Skin of body (tissue), 3 donors: ENCODE measurements at places on chromosomes 1 and 21. TPM values are rescaled to one million over a fixed set of nuclear protein-coding genes. Genes with fewer than 3 reads are reported as not detected.

- DNase-seq, result no peak
Measured at GRCh38 chr1:22142315-22143064, 407 bp downstream of the WNT4 start.

- DNase-seq, result no peak
Measured at GRCh38 chr1:15186846-15187151, 33.3 kb downstream of the TMEM51 start.

- DNase-seq, result no peak
Measured at GRCh38 chr21:41768437-41769042, 1.7 kb upstream of the RIPK4 start.

- DNase-seq, result no peak
Measured at GRCh38 chr1:198495631-198496030, 44.8 kb downstream of the ATP6V1G3 start.

GRCh38 chr1:99850459-99851291, 514 bp downstream of the AGL start:
- no peak for DNase-seq

DNA sequence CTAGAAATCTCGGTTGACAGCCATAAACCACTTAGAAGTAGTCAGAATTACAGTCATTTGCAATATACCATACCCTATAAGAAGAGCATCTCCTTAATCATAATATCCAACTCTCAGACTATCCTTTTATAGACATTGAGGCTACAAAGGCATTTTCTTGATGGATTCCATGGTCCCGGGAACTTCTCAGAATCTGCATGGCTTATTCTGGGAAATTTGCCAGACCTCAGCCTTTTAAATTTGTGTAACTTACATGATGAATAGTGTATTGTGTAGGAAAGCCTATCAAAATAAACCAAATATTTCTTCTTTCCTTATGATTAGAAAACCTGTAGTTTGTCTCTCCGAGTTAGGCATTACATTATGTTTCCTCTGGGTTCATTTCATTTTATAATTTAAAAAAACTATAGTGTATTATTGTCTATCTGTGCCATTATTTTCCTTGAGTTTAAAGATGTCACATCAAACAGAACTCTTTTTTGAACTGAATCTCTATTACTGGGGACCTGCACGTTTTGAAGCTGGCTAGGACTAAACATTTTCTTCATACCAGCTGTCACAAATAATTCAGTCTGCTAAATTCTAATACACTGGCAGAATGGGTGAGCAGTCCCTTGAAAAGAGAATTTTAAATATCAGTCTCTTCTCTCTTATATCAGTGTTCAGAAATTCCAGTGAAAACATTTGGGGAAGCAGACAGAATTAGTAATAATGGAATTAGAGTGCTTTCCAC, 102.9 kb downstream of the GABPA start:
- no peak for DNase-seq

DNA sequence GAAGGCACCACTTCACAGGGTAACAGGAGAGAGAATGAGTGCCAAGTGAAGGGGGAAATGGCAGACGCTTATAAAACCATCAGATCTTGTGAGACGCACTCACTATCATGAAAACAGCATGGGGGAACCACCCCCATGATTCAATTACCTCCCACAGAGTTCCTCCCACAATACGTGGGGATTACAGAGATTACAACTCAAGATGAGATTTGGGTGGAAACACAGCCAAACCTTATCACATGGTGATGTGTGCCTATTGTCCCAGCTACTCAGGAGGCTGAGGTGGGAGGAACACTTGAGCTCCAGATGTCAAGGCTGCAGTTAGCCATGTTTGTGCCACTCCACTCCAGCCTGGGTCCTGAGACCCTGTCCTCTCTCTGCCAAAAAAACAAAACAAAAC, 56.0 kb upstream of the DSCAM start:
- DNase-seq, result no peak

GRCh38 chr1:87180682-87181081, 148.0 kb upstream of the LMO4 start:
- no peak for DNase-seq

GRCh38 chr21:33266789-33267135, 595 bp downstream of the IL10RB start:
- no peak for DNase-seq

The MSH4 gene
- 0.39 TPM for total RNA-seq
